Stimulated activated CD8-positive, alpha-beta memory T cell treated with anti-CD3 and anti-CD28 coated beads, Interleukin-4, amount 100 ng/mL, for 24 hours (primary cell): ENCODE measurements at places on chromosomes 5 and 9.

GRCh38 chr5:78530342-78531096 is 118.1 kb downstream of the LHFPL2 start:
- DNase-seq = no peak

DNA sequence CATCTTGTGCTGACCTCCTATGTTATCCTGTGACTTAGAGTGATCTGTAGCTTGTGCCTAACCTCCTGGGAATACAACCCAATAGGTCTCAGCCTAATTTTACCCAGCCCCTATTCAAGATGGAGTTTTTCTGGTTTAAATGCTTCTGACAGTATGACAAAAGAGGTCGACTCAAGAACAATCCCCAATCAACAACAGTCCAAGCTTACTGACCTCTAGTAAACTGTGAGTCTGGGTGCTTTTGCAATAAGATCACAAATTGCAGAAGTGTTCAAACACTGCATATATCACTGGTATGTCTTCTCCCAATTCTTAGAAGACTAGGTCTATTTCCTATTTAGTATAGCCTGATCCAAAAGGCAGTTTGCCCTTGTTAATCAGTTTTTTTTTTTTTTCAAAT is 323.5 kb upstream of the PTGER4 start:
- DNase-seq = no peak

DNA sequence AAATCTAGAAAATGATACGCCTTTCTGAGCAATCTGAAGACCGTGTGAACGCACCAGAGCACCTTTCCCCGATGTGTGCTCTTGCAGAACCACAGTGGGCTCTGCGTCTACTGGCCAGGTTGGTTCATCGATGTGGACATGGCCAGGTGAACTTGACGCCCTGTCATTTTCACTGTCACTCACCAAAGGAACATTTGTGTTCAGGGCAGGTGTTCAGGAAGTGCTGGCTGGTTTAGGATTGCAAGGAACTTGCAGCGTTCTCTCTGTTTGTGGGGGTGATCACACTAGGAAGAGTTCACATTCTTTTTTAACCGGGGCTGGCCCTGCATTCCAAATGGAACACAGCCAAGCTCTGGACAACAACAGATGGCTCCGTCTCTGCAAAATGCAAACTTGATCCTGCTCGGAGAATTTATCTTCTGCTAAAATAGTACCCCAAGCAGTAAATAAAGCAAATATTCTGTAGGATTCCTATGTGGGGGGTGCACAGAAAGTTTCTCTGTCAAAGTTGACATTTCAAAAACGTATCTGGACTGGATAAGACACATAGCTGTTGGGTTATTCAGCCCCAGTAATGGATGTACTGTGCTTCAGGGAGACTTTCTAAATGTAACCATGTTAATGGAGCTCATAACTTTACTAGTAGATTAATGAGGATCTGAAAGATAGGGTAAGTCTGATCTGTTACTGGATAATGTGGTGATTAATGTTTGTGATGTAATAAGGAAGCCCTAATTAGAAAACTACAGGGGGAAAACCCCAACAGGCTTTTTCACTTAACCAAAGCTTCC is 45.7 kb upstream of the FANCC start:
- no peak for DNase-seq

GRCh38 chr5:108193021-108193795 is 188.7 kb downstream of the FBXL17 start:
- no peak for DNase-seq

DNA sequence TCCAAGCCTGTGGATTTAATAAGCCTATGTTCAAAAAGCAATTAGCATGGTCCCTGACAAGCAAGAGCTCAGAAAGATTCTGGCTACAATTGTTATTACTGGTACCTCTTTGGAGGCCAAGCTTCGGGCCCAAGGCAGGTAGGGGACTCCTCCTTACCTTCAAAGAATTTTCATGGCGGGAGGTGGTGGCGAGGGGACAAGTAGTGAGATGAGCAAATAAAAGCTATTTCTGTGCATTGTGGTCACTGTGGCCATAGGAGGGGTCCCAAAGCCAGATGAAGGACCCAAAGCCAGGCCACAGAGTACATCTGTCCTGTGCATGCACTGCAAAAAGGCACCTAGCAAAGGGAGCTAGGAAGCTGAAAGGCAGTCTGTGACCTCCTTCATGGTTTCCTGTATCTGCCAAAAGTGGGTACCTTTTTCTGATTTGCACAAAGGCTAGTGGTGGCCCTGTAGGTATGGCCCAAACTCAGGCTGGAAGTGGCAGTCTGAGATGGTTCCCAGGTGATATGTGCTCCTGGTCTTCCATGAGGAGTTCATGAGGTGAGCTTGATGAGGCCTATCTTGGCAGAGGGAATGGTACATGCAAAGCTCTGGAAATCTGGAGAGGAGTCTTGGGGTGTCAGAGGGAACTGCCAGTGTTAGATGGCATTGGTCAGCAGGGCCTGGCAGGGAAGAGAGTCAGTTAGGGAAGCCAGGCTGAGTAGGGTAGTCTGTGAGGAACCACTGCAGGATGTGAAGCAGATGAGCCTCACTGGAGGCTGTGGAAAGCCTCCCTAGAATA is 3.3 kb upstream of the CXXC5 start:
- no peak for DNase-seq

DNA sequence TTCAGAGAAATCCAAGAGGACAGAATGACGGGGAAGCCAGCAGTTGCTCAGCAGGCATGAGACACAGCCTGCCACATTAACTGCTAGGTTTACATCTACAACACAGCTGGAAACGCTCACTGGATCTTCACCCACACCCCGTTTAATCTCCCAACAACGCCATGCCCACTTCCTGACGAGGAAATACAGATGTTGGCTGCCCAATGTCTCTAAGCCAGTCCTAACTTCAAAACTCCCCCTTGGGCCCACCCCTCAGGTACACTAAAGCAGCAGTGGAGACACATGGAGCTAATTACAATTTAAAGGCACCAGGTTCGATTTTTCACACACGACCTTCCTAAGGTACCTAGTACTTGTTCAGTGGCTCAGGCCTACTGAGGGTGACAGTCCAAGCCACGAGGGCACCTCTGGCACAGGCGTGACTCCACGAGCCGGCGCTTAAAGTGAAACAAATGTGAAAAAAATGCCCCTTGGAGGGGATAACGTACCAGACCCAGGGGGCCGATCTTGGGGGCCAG is 904 bp downstream of the RPL12 start:
- no peak for DNase-seq

DNA sequence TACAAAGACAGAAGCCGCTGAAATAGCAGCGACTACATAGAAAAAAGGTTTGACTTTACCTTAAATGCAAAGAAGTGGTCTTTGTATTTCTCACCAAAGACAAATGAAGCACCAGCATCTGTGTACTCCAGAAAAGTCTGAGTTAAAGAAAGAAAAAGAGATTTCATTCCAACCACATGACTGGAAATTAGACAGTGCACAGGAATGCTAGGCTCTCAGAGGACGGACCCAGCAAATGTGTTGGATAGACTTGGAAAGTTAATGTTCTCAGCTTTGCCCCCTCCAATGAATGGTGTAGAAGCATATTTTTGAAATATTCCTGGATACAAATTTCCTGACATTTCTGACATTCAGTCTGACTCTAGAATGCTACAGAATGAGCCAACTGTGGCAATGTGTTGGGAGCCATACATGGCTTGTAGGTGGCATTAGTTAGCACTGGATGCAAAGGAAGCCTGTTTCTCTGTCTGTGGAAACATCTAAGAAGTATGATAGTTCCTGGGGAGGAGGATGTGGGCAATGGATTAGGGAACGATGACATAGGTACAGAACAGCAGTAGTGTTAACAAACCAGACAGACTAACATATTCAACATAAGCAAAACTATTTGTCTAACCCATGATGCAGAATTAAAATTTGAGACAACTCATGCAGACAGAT is 43.3 kb downstream of the SLC28A3 start:
- no peak for DNase-seq

GRCh38 chr5:67355120-67355713 is 158.6 kb upstream of the CD180 start:
- DNase-seq = no peak

DNA sequence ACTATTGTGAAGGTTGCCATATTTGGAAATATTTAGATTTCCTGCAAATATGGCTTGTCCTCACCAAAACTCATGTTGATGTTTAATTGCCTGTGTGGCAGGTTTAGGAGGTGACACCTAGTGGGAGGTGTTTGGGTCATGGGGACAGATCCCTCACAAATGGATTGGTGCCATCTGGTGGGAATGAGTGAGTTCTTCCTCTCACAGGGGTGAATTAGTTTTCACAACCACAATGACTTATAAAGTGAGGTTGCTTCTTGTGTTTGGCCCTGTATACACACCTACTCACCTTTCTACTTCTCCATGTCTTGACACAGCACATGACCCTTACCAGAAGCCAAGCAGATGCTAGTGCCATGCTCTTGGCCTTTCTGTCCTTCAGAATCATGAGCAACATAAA is 41.1 kb downstream of the ISOC1 start:
- DNase-seq = no peak

DNA sequence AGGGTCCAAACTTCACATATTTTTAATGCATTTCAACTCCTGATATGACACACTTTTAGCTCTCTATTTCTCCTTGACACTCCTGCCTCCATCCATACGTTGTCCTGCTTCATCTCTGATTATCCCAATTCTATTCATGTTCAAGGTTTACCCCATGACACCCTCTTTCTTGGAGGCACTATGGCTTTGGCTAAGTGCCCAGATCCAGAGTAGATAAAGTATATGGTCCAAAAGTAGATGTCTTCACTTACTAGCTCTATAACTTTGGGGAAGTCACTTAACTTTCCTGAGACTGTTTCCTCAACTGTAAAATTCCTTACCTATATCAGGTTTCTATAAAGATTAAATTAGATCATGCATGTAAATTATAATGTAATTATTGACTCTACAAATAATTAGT is 36.1 kb downstream of the SLC22A5 start:
- DNase-seq = no peak

DNA sequence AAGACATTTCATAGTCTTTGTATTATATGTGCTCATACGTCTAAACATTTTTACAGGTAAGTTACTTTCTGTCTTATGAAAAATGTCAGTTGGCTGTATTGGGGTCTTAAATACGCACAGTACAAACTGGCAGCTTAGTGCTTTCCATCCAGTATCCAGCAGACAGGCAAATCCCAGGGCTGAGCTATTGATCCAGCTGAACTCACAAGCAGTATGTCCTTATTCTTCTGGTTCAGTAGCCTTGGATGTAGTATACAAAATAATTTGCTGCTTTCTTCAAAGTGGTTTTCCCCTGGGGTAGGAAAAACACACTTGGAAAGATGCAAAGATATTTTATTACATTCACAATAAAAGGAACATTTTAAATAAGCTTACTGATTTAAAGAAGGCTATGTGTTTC is 617.2 kb downstream of the NR2F1-AS1 start:
- DNase-seq = no peak

- no peak for DNase-seq
Measured at GRCh38 chr9:79471580-79472543, 99.9 kb upstream of the TLE4 start.

DNA sequence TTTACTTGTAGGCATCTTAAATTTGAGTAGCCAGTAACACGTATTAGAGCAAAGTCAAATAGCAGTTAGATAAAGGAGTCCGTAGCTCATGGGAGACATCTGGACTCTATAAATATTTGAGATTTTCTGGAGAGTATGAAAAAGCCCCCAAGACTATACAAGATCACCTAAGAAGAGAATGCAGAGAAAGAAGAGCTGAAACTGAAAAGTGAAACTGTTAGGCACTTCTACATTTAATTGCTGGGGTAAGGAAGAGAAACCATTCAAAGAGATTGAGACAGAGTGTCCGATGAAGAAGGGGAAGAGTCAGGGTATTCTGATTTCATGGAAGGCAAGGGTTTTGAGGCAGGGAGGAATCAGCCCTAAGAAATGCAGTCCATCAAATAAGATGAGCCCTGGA is 2372.1 kb downstream of the MAT2B start:
- DNase-seq = no peak

- DNase-seq = no peak
Measured at GRCh38 chr5:32426440-32427151, 17.9 kb downstream of the ZFR start.

DNA sequence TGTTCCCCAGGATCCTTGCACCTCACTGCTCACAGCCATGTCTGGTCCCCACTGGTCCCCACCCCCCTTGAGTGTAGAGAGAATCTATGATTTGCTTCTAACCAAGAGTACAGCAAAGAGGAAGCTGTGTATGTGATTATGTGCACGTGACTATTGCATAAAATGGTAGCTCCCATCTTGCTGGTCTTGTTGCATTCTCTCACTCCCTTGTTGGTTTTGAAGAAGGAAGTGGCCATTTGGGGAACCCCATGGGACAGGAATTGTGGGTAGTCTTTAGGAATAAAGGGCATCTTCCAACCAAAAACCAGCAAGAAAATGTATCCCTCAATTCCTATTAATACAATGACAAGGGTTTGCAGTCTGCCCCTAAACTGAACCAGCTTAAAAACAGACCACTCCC is 5.2 kb upstream of the FCN2 start:
- DNase-seq = no peak

GRCh38 chr9:655875-656274 is 185.6 kb upstream of the DMRT1 start:
- no peak for DNase-seq

DNA sequence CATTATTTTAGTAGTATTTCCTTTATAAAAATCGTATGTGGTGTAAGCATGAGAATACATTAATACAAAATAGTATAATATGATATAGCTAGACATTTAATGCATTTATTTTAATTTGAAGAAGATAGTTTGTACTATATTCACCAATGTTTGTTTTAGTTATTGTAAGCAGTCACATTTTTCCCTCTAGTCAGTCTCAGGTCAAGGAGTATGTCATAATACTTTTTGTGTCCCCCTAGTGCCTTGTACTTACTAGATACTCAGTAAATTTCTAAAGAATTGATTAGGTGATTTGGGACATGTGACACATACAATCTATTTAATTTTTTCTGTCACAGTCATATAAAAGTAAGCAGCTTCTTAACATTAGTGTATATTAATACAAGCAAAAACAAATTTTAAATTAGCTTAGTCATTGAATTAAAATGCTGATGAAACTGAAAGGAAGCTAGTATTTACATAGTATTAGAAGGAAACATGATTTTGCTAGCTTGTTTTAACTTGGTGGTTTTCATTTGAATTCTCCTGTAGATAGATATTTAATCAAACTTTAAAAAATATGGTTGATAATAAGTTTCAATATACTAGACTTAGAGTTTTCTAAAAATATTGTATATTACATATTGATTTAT is 242.2 kb downstream of the FER start:
- DNase-seq = no peak
